Inflammatory macrophage (primary cell): ENCODE measurements at places on chromosomes 6 and 20.
A peak's percentile ranks its signal among the peaks of the same experiment; 100 is the strongest.

DNA sequence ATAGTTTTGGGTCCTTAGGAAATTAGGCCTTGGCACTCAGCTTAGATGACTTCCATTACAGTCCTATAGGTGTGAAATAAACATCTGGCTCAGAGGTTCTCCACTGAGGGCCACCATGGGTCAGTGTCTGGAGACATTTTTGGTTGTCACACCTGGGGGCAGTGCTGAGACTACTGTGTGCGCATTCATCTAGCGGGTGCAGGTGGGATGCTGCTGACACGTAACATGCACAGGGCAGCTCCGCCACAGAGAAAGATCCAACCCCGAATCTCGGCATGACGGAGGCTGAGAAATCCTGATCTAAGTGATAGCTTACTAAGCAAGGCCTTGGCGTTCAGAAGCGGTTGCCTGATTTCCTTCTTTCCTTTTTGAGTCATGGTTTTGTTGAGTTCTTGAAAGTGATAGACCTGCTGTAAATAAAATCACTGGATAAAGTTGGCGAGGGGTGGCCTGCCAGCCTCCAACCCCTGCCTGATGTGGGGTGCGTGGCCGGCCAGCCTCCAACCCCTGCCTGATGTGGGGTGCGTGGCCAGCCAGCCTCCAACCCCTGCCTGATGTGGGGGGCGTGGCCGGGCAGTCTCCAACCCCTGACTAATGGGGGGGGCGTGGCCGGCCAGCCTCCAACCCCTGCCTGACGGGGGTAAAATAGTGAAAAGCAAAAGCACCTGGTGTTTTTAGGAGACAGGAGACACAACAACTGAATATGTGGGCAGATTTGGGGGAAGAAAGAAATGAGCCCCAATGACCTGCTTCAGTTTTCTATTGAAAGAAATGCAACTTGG lies 158.1 kb downstream of the CDH26 start:
- peak; percentile 27 for DNase-seq

- no peak for DNase-seq
Measured at GRCh38 chr6:43913375-43914271, 143.6 kb downstream of the VEGFA start.

- DNase-seq, result no peak
Measured at GRCh38 chr6:78505178-78505577, 362.2 kb upstream of the IRAK1BP1 start.

DNA sequence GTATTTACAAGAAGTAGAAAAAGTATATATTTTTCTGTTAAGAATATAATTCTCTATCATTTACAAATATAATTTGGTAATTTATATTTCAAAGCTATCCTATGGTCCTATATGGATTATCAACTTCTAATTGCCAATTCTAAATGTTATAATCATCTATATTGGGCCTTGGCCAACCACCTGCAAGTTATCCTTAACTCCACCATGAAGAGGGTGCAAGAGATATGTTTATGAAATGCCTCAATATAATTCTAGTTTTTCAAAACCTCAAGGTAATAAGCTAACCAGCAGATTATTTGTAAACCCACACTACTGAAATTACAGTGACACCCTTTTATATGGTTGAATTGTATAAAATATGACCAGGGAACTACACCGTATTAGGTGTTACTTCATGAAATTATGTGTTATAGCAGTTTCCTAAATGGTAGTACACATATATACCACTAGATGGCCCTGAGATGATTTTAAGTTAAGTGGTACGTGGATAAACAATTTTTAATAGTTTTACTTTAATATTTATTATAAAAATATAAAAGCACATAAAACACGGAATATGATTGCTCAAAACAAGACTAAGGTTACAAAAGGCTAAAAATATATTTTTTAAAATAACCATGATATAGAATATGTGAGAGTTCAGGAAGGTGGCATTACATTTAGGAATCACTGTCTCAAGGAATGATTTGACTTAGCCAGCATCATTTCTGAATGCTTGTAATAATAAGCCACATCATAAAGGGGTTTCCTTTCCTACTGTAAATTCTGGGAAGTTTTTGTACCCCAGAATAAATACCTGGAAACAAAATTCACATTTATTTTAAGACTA lies 9.8 kb upstream of the PNISR start:
- no peak for DNase-seq

DNA sequence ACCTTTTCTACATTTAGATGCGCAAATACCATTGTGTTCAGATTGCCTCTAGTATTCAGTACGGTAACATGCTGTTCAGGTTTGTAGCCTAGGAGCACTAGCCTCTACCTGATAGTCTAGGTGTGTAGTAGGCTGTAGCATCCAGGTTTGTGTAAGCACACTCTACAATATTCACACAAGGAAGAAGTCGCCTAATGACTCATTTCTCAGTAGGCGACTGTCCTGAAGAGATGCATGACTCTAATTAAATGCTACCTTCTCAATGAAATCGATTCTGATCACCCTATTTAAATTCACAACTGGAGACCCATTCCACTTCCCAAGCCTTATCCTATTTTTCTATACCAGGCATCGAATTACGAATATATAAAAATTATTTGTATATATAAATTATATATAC lies 1.3 kb downstream of the MCUR1 start:
- DNase-seq, result no peak

DNA sequence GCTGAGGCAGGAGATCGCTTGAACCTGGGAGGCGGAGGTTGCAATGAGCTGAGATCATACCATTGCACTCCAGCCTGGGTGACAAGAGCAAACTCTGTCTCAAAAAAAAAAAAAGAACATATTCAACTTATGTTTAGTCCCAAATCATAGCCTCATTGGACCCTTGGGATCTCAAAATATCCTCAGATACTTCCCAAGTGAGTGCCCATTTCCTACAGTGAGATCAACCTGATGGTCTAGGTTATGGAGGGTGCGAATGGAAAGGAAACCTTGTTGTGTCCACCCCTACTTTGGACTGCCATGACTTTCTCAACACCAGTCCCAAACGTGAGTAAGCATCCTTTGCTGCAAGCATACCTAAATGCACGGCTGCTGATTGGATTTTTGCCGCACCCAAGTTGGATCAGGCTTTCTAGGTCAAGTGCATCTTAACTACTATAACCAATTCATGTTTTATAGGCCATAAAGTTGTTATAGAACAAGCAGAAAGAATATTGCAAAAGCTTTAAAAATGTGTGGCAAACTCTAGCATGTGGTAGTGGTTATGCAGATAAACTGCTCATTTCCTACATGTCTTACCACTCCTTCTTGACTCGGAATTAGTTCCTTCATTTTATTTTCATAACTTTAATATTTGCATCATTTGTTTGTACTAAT lies 131.2 kb downstream of the PLEKHG1 start:
- no peak for DNase-seq

DNA sequence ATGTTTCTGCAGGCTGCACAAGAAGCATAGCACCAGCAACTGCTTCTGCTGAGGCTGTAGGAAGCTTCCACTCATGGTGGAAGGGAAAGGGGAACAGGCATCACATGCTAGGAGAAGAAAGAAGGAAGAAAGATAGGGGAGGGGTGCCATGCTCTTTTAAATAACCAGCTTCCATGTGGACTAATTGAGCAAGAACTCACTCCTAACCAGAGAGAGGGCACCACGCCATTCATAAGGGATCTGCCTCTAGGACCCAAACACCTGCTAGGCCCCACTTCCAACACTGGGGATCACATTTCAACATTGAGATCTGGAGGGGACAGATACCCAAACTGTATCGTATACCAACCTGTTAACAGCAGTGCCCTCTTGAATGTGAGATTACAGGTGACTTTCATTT lies 46.9 kb upstream of the ARMC2 start:
- DNase-seq, result peak; percentile 68

- no peak for DNase-seq
Measured at GRCh38 chr6:6033858-6034257, 27.1 kb upstream of the NRN1 start.
